Fibroblast of lung (primary cell): ENCODE measurements at places on chromosomes 5 and 9. TPM values are rescaled to one million over a fixed set of nuclear protein-coding genes. Genes with fewer than 3 reads are reported as not detected.

FRRS1L gene
- polyA plus RNA-seq: 0.08 and 0.15 TPM in 2 replicates

DNAJA1 gene
- polyA plus RNA-seq: 163 and 165 TPM in 2 replicates

TEX10 gene
- 23.6 and 31.3 TPM in 2 replicates for polyA plus RNA-seq

TMC1 gene
- polyA plus RNA-seq: 0.02 and 0.27 TPM in 2 replicates

NACC2 gene
- 12.3 and 14.4 TPM in 2 replicates for polyA plus RNA-seq

DNA sequence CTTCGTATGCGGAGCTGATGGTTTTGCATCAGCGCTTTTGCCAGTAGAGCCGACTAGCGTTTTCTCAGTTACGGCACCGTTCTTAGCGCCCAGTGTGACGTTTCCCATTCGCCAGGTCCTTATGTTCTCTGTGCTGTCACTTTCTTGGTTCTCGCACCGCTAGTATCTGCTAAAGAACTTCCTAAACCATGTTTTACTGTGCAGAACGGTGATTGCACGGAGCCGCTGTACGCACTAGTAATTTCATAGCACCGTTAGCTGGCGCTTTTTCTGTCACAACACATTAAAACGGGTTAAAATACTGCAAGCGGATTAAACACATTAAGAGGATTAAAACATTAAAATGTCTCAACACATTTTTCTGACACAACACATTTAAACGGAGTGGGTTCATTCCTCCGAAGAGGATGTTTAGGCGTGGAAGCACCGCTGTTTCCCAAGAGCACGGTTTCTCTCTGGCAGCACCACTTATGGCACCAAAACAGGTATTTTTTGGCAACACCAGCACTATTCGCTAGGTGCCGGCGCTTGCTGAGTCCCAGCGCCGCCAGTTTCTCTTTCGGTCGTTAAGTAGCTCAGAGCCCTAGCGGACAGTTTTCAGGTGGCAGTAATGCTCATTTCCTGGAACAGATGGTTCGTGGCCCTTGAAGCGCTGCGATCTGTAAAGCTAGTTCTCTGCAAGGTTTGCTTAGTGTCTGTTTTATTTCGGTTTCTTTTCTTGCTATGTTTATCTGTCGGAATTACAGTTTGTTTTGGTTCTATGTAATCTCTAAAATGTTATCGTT lies 20.3 kb downstream of the ANXA2R start:
- H3K4me3 ChIP-seq: peak overlapping the region; percentile 80
- DNase-seq: peak; percentile 91
- no peaks in the 10 kb centered on the region for H3K36me3 ChIP-seq
- H3K27me3 ChIP-seq: no peaks in the 10 kb centered on the region

GRCh38 chr9:115379719-115380118 lies 261.8 kb upstream of the TNC start:
- H3K27me3 ChIP-seq: no peaks in the 10 kb centered on the region
- H3K4me3 ChIP-seq: no peak overlapping the region
- no peaks in the 10 kb centered on the region for H3K4me1 ChIP-seq
- no peaks in the 10 kb centered on the region for H3K36me3 ChIP-seq
- H3K27ac ChIP-seq: no peak overlapping the region

GRCh38 chr5:168965638-168966037 lies 335.3 kb downstream of the SLIT3 start:
- no peaks in the 10 kb centered on the region for H3K36me3 ChIP-seq
- no peaks in the 10 kb centered on the region for H3K4me1 ChIP-seq
- DNase-seq: no peak
- no peak overlapping the region for H3K27ac ChIP-seq

DNA sequence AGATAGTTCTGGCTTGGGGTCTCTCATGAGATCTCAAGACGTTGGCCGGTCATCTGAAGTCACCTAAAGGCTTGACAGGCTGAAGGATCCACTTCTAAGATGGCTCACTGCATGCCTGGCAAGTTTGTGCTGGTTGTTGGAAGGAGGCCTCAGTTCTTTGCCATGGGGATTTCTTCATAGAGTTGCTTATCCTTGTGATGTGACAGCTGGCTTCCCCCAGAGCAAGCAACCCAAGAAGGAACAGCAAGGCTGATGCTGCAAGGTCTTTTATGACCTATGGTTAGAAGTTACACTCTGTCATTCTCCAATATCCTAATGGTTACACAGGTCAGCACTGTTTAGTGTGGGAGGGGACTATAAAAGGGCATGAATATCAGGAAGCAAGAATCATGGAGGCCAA lies 20.7 kb upstream of the GRPEL2 start:
- no peaks in the 10 kb centered on the region for H3K36me3 ChIP-seq
- no peak overlapping the region for H3K4me3 ChIP-seq
- H3K4me1 ChIP-seq: peaks cover 10% of the 10 kb centered on the region
- no peaks in the 10 kb centered on the region for H3K27me3 ChIP-seq
- no peak overlapping the region for H3K27ac ChIP-seq

GRCh38 chr5:3220638-3221288 lies 374.9 kb upstream of the IRX1 start:
- H3K4me1 ChIP-seq: no peaks in the 10 kb centered on the region
- H3K36me3 ChIP-seq: no peaks in the 10 kb centered on the region
- no peak overlapping the region for H3K4me3 ChIP-seq
- no peaks in the 10 kb centered on the region for H3K27me3 ChIP-seq
- no peak overlapping the region for H3K27ac ChIP-seq

DNA sequence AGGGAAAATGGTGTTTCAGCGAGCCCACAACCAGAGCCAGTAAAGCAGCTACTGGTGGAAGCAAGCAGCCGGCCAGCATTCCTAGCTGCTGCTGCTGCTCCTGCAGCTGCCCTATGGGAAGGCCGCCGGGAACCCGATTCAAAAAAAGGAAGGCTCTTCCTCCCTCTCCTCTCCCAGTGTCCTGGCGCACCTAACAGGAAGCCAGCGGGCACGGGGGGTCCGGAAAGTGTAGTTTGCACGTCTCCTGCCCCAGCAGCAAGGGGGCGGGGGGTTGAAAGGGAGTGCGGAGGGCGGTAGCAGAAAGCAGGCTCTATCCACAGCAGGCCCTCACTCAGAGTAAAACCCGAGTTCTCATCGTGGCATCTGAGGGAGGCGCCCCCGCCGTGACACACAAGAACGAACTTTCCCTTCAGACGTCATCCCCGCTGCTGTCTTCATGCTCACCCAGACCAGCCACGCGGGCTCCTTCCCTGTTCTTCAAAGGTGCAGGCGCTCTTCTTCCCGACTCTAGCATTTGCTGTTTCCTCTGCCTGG lies 16.5 kb downstream of the GRXCR2 start:
- peak; percentile 55 for DNase-seq
- peaks cover 8% of the 10 kb centered on the region for H3K4me1 ChIP-seq
- no peaks in the 10 kb centered on the region for H3K36me3 ChIP-seq
- H3K27ac ChIP-seq: peak overlapping the region; percentile 31

DNA sequence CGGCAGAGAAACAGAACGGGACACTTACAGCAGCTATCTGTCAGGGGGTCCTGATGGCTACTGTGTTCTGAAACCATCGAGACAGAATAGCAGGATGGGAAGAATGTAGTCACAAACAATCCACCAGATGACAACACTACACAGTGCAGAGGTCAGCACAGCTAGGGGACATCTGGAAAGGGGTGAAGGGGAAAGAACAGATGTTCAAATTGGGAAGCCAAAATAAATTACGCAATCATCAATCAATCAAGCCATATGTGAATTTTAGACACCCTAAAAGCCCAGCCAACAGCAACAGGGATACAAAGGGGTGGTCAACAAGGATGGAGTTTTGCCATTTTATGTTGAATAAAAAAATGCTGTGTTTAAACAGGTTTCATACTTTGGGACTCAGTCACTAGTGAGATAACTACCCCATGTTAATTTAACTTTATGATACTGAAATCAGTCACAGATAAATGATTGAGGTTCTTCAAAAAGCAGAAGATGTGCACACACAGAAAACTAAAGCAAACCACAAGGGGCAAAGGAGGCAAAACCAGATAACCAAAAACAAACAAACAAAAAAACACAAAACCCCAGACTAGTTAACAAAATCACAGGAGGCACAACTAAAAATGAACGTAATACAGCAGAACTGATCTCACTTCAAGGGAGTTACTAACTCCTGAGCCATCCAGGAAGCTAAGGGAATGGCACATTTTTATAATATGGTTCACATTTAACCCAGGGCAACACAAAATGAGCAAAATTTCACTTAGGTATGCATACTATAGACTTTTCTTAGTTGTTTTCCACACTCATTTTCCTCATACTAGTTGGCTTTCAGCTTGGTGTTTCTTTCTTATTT lies 65.9 kb downstream of the HABP4 start:
- no peaks in the 10 kb centered on the region for H3K27me3 ChIP-seq
- DNase-seq: peak; percentile 69
- H3K4me1 ChIP-seq: peaks cover 26% of the 10 kb centered on the region
- H3K4me3 ChIP-seq: no peak overlapping the region

- no peak overlapping the region for H3K4me3 ChIP-seq
- no peak overlapping the region for H3K27ac ChIP-seq
- DNase-seq: no peak
- no peaks in the 10 kb centered on the region for H3K4me1 ChIP-seq
Measured at GRCh38 chr5:122346897-122347581, 35.0 kb downstream of the SNCAIP start.

- H3K27ac ChIP-seq: no peak within 1 kb of the TSS
- peak; percentile 65 for DNase-seq
- no peaks in the 10 kb centered on the region for H3K4me1 ChIP-seq
Measured at GRCh38 chr9:90642570-90643539, at the start of gene DIRAS2. TSS of gene DIRAS2 (minus strand) at chr9:90642824. CDS start at chr9:90613827, 28,997 bp downstream.

- peaks cover 11% of the 10 kb centered on the region for H3K36me3 ChIP-seq
- H3K4me3 ChIP-seq: no peak overlapping the region
- DNase-seq: peak; percentile 85
- H3K27me3 ChIP-seq: no peaks in the 10 kb centered on the region
- no peak overlapping the region for H3K27ac ChIP-seq
Measured at GRCh38 chr5:95900383-95900958, 61.2 kb downstream of the ELL2 start.
